Transverse colon (tissue), 4 donors: ENCODE measurements at places on chromosomes 3 and 15.

DNA sequence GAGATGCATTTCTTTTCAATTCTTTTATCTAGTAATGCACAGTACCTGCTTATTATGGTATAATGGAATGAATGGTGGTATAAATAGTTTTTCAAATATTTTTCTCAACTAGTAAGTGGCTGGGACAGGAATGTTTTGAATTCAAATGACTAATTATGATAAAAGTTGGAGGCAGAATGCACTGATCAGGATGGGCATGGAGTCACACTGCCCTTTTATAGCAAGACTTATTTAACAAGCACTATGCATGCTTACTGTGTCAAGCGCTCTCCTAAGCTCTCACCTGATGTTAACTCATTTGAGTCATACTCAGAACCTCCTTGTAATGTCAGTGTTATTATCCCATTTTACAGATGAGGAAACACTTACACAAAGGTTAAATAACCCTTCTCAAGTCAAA lies 221.8 kb downstream of the FEZF2 start:
- DNase-seq = no peak

DNA sequence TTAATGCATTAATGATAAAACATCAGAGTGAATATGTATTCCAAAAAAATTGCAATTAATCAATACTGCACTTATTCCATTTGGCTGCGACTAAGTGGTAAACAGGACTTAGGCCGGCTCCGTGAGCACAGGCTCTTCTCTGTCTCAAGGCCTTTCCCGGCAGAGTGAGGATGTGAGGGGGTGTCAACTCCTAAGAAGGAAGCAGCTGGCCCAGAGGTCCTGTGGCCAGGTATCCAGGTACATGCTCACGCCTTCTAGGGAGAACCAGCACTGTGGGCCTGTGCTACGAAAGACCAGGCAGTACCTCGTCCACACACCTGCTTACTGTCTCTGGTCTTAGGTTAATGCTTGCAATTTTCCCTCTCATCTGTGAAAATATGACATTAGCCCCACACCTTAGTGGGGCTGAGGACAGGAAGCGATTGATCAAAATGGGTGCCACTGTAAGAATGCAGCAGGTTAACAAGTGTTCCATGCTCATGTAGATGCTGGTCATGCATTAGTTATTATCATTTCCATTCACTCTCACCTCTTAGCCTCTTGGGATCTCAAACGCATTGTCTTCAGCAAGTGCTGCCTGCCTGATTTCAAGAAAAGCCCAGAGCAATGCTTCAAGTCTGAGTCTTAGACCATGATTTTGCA lies 175.3 kb downstream of the ABHD5 start:
- DNase-seq = no peak

GRCh38 chr3:67048715-67049074 lies 50.6 kb downstream of the KBTBD8 start:
- DNase-seq = no peak

DNA sequence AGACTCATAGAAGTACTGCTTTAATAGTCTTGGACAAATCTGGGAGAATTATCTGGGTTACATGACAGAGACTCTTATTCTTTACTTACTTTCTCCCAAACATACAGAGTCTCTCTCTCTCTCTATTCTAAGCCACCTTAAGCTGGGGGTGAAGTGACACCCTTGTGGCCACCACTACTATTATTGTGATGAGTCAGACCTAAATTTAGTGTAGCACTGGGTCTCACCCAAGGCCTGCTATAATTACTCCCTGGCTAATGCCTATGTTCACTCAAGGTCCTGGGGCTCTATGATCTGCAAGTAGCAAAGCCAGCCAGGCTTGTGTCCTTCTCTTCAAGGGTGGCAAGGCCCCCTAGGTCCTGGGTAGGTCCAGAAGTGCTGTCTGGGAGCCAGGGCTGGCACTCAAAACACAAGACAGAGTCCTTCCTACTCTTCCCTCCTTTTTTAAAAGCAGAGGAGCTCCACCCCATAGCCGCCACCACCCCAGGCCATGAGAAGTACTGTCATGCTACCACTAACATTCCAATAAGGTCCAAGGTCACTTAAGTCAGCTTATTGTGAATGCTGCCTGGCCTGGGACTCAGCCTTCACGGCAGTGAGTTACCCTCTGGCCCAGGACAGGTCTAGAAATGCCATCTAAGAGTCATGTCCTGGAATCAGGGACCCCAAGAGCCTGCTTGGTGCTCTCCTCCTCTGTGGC lies 183.6 kb downstream of the POLQ start:
- DNase-seq = no peak

DNA sequence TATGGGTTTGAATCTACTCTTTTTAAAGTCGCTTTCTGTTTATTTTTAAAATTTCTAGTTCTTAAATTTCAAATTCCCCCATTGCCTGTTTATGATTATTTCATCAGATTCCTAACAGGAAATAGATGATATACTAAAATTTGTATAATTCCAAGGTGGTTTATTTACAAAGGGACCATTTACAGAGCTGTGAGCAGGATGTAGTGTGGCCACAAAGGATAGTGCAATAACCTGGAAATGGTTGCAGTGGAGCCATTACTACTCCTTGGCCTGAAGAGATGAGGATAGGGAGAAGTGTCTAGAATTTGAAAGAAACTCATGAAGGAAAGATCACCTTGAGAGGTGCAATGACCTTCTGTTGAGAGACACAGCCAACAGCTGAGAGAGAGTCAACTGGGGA lies 58.5 kb upstream of the AP4E1 start:
- DNase-seq = no peak

DNA sequence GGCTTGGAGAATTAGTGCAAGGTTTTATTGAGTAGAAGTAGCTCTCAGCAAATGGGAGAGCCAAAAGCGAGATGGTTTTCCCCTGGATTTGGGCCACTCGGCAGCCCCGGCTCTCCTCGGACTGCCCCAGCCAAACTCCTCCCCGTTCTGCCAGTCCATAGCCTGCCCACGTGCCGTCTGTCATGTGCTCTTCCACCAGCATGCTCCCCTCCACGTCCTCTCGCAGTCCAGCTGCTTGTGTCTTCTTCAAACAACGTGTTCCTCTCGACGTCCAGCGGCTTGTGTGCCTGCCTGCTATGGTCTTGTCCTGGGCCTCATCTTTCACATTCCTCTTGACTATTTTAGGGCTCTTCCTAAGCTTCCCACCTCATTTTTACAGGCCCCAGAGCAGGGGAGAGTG lies 16.7 kb upstream of the SECISBP2L start:
- DNase-seq = no peak

DNA sequence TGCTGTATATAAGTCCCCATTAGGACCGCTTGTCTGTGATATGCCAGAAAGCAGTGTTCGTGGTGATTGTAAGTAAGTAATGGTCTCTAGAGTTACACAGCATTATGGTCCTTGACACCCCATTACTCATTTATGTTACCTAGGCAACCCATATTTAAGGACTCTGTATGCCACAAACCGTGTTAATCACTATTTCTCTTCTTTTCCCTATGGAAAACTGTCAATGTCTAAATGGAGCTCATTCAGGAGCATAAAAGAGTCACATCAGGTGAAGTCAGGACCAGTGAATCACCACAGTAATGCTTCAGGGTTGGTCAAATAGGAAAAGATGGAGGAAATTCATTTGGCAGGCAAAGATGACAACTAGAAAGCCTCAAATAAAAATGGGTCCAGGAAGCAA lies 146.6 kb upstream of the PEX5L start:
- no peak for DNase-seq

DNA sequence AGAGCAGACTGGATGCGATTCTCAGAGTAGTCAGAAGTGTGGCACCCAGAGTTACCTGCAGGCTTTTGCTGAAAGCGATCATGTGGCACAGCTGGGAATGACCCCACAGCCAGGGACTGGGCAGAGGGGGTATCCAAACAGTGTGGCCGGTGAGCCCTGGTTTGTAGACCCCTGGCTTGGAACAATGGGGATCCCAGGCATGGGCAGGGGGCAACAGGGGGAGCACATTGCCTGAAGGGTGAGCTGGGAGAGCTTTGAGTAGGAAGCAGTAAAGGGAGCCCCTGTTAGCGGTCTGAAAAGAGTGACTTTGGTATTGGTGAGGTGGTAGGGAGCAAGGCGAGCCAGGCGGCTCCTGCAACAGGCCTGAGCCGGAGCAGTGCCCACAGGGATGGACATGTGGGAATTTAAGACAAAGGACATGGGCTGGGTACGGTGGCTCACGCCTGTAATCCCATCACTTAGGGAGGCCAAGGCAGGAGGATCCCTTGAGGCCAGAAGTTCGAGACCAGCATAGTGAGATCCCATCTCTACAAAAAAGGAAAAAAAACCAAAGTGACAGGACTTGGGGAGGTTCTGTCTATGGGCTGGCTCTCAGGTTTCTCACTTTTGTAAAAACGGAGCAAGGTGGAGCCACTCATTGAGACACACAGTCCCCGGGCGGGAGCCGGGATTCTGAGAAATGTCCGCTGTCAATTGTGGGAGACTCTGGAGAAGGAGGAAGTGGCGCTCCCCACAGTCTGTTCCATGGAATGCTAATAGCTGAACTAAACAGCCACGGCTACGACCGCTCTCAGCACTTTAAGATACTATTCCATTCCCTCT lies 223.8 kb upstream of the LYSMD4 start:
- no peak for DNase-seq

GRCh38 chr3:187186801-187187421 lies 10.4 kb upstream of the RTP1 start:
- DNase-seq = peak; percentile 14

GRCh38 chr3:65827076-65827475 lies 211.6 kb downstream of the MAGI1 start:
- DNase-seq = no peak

DNA sequence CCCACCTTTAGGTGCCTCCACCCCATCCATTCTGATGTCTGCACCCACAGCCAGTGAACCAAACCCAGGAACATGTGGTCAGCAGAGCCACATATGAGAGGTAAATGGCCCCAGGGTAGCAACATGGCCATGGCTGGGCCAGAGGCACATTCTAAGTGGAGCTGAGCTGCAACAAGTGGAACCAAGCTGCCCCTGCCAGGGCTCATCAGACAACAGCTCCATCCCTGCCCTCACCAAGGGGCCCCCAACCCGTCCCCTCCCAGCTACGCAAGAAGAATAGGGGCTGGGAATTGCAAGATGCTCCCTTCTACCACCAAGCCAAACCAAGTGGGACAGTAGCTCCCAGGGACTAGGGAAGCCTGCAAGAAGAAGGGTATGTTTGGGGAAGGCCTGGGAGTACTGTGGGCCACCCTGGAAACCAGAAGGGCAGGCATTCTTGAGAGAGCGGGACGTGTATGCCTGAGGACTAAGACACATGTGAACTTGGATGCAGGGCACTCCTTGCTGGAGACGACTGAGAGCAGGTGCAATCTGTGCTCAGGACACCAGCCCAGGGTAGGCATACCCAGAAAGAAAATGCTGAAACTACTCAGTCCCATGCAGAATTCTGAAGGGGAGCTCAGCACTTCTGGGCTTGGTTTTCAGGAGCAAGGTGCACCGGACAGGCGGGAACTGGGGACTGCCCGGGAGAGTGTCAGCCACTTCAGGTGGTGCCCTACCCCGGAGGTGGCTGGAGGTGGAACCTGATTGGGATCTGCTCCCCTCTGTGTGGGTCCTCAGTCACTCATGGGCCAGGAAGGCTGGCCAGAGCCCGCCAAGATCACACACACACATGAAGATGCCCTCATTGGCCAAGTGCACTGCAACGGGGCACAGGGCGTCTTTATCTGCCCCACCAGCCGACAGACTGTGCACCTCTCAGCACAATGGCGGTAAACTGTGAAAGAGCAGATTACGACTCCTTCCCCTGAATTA lies 9.5 kb downstream of the MYL3 start:
- DNase-seq = no peak

DNA sequence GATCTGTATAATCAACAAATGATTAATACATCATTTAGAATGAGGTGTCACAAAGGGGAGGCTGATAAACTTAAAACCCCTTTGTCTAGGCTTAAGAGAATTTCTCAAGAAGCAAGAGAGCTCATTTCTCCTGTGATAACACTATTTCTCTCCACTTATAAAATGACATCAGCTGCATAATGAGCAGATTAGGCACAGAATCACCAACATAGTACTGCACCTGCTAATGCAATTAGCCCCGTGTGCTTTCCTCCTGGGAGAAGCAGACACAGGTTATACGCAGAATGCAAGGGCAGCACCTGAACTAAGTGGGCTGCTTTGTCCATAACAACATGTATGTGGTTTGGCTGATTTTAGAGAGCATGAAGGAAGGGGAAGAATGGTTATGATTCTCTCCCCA lies 515.3 kb upstream of the CFAP20DC start:
- DNase-seq = no peak

- no peak for DNase-seq
These were observed 20.6 kb downstream of the SNTN start for GRCh38 chr3:63673111-63673510.

DNA sequence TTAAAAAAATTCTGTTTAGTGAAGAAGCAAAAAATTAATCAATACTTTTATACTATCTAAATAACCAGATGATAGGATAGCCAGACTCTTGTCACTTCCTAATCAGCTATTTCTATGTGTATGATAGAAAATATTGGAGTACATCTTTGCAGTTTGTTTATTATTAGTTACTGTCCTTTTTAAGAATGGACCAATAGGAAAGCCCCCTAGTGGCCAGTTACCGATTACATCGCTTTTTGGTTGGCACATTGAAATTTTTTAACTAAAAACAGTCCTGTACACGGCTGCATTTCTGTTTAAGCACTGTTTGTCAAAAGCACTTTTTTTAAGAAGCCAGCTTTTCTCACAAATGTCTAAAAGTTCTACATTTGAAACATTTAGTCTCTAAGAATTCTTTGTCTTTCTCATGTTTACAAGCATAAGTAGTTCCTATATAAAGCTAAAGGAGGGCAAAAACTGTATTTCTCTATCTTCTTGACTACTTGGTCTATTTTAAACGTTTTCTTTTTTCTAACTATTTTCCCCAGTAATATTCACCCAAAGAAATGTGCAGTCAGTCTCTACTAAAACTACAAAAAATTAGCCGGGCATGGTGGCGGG lies 253.2 kb upstream of the LRTM1 start:
- DNase-seq = no peak

DNA sequence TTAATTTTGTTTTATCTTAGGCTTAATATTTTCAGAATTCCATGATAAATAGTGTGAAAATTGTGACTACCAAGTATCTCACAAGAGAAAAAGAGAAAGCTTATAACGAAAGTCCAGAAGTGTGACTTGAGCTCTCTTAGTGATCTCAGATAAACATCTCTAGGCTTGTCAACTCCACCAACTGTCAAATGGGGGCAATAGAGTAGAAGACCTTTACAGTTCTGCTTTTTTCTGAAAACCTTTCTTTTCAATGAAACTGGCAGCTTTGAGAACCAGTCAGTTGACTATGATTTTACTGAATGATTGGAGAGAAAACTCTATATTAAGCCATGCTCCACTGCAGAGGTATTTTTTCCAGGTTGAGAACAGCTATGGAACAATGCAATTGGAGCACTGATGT lies 119.2 kb upstream of the TP63 start:
- DNase-seq = no peak

- DNase-seq = no peak
These were observed 139.9 kb downstream of the TJP1 start for GRCh38 chr15:29682361-29682760.

- peak; percentile 31 for DNase-seq
These were observed 96.9 kb downstream of the LINGO1 start for GRCh38 chr15:77535845-77536244.

- peak; percentile 67 for DNase-seq
These were observed 84.4 kb downstream of the MYLK start for GRCh38 chr3:123799544-123800361.
